GM10248 (cell line): ENCODE measurements at places on chromosomes 11 and 22.

GRCh38 chr11:70590356-70590991 lies 192.1 kb downstream of the CTTN start:
- DNase-seq, result no peak

DNA sequence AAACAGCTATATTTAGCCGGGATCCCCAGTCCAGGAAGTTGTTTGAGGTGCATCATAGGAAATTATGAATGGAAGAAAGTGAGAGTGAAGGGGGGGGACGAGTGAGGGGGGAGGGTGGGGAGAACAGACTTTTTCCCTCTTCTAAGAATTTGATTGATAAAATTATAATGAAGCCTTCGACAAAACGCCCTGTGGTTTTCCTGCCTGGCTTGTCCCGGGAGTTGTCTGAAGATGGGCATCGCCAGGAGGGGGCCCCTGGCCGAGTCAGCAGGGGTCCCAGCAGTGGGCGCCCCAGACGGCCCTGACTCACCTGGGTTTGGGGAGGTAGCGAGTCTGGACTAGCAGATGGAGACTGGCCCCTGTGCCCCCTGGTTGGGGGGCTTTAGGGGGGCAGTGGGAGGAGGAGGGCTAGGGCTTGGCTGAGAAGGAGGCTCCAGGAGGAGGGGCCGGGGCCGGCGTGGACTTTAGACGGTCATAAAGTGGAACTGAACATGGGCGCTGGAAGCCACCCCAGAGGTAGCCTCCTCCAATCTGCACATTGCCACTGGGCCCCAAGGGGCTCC lies 336 bp upstream of the LIF start:
- no peak for DNase-seq

DNA sequence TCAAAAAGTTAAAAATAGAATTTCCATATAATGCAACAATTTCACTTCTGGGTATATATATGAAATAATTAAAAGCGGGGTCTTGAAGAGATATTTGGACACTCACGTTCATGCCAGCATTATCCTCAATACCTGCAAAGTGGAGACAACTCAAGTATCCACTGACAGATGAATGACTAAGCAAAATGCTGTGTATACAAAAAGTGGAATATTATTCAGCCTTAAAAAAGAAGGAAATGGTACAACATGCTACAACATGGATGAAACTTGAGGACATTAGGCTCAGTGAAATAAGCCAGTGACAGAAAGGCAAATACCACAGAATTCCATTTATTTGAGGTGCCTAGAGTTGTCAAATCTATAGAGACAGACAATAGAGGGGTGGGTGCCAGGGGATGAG lies 62.5 kb upstream of the GAL start:
- DNase-seq, result no peak

- DNase-seq, result no peak
These were observed 77.0 kb downstream of the RAB38 start for GRCh38 chr11:88098289-88098688.

GRCh38 chr22:28488825-28489224 lies 190.8 kb downstream of the TTC28 start:
- no peak for DNase-seq

GRCh38 chr11:27705873-27706820 lies 5.9 kb upstream of the BDNF start:
- DNase-seq, result peak; percentile 33

- DNase-seq, result no peak
These were observed 100.2 kb upstream of the CHRM4 start for GRCh38 chr11:46491661-46492330.

GRCh38 chr22:27073601-27074425 lies 416.4 kb downstream of the MIAT start:
- no peak for DNase-seq

DNA sequence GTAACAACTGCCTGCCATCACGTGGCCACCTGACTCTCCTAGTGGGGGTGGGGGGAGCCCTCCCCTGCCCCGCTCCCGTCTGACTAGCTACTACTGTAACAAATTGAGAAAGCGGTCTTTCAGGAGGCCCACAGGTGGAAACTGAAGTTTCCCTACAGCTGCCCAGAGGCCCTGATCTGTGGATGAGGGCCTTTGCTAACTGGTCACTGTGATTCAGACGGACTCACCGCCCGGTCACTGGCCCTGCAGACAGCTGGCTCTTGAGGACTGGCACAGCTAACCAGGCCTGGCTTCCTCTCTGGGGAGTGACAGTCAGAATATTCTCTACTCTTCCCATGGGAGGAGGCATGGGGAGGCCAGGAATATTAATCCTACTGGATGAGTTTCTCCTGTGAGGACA lies 116.8 kb downstream of the ARHGAP8 start:
- no peak for DNase-seq
